Brain (organoid and tissue), 16 donors: ENCODE measurements at places on chromosomes 13 and 19. TPM values are rescaled to one million over a fixed set of nuclear protein-coding genes. Genes with fewer than 3 reads are reported as not detected.

The HSPB6 gene
- polyA plus RNA-seq = 25.1 TPM

GRCh38 chr13:98761126-98761985 lies 8.9 kb upstream of the SLC15A1 start:
- DNase-seq = no peak

- no peak for DNase-seq
Observed at GRCh38 chr13:93522501-93522900, 295.9 kb downstream of the GPC6 start.

- DNase-seq = no peak
Observed at GRCh38 chr13:50539791-50540530, 303.5 kb downstream of the DLEU7 start.

The NLRP8 gene
- polyA plus RNA-seq = not detected

DNA sequence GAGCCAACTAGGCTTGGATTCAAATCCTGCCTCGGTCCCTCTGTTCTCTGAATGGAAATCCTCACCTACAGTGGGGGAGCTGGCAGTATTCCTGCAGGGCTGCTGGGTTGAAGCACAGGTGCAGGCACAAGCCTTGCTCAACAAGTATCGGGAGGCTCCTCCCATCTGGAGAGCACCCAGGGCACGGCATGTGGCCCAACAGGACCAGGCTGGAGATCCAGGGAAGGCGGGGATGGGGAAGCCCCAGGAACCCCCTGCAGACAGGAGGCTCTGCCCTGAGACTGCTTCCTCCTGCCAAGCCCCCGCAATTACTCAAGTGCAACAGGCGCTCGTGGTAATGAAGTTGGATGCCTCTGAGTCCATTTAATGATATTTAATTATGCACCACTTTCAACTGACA lies 128.0 kb upstream of the VSTM2B start:
- no peak for DNase-seq

- no peak for DNase-seq
Observed at GRCh38 chr19:50661023-50661422, 11.8 kb downstream of the C19orf81 start.

The CGB3 gene
- polyA plus RNA-seq = not detected

The FSD1 gene
- polyA plus RNA-seq = 106 TPM

The FCHO1 gene
- polyA plus RNA-seq = 18.4 TPM
